ENCODE measurements at places on chromosomes 13 and 19. TPM values are rescaled to one million over a fixed set of nuclear protein-coding genes. Genes with fewer than 3 reads are reported as not detected.

GRCh38 chr19:5623397-5624017 lies 624 bp downstream of the SAFB start:
- H3K36me3 ChIP-seq: peaks cover 46% of the 10 kb centered on the region
- H3K4me3 ChIP-seq: peak overlapping the region; percentile 98
- peak overlapping the region; percentile 97 for H3K27ac ChIP-seq
- no peak for DNase-seq

DNA sequence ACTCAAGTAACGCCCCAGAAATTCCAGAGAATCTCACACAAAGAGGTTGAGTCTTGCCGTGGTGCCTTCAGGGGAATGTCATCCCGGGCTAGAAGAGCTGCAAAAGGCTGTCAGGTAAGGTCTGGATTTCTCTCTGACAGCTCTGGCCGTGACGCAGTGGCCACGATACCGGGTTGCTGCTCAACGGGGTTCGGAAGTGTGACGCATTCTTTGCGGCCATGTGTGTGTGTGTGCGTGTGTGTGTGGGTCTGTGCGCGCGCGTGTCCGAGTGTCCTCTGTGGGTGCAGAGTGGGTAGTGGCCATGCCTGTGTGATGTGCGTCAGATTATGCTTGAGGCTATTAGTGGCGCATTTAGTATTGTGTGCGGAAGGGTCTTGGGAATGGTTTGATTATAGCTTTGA lies 306 bp downstream of the ZNF540 start:
- H3K36me3 ChIP-seq: 0 out of 2 replicates have a peak, but pooled peaks cover 4% of the 10 kb centered on the region
- H3K27ac ChIP-seq: no peak overlapping the region
- peaks cover 13% of the 10 kb centered on the region for H3K27me3 ChIP-seq
- peak overlapping the region; percentile 88 for H3K4me3 ChIP-seq
- H3K4me1 ChIP-seq: peaks cover 13% of the 10 kb centered on the region

- peaks cover 24% of the 10 kb centered on the region for H3K36me3 ChIP-seq
- H3K27me3 ChIP-seq: no peaks in the 10 kb centered on the region
- H3K4me1 ChIP-seq: peaks cover 9% of the 10 kb centered on the region
- no peak for DNase-seq
Observed at GRCh38 chr19:49665036-49665350, 664 bp downstream of the IRF3 start.

DNA sequence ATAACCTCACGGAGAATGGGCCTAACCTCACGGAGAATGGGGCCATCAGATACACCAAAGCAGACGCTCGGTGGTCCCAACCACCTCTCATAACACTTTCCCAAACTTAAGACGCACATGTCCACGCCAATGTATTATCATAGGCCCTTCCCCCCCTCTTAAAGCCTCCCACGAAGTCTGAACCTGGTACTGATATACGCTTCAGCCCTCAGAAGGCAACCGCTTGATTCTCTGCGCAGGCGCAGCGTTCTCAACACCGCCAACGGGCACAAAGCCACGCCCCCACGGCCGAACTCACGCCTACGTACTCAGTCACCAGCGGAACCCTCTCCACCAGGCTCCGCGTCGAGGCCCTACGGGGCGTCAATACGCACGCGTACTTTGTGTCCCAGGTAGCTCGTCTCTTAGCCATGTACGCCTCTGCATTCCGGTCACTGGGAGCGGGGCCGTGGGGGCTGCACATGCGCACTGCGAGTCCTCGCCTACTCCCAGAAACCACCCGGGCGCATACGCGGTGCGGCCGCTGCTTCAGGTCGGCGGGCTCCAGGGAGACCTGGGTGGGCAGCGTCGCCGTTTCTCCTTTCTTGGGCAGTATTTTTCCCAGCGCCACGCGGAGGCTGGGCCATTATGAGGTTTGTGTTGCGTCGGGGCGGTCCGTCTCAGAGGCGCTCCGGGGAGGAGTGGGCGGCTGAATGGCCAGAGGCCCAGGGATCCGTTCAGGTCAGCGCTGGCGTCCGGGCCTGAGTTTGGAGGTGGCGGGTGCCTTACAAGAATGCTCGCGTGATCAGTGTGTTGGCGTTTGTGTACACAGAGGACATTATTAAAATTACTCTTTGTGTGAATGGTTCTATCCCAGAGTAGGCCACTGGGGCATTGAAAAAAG lies 25.3 kb downstream of the ZNF582 start:
- H3K4me1 ChIP-seq: peaks cover 6% of the 10 kb centered on the region
- H3K27me3 ChIP-seq: no peaks in the 10 kb centered on the region
- H3K27ac ChIP-seq: peak overlapping the region; percentile 97
- no peaks in the 10 kb centered on the region for H3K36me3 ChIP-seq
- peak overlapping the region; percentile 95 for H3K4me3 ChIP-seq

DNA sequence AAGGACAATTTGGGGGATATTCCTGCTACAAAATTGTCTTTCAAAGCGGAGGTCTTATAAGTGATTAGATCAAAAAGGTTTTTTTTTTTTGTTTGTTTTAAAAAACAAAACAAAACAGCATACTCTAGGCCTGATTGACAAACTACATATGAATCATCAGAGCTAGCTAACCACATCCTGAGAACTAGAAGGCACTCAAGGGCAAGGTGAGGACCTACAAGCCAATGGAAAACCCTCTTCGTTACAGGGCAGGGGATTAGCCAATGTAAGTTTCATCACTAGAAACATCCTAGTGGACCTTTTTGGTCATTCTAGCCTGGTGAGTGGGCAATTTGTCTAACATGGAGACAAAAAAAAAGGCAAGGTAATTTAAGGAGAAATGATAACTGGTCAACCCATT lies 428.6 kb downstream of the RFC3 start:
- no peaks in the 10 kb centered on the region for H3K4me1 ChIP-seq
- DNase-seq: no peak
- no peaks in the 10 kb centered on the region for H3K27me3 ChIP-seq
- no peaks in the 10 kb centered on the region for H3K36me3 ChIP-seq
- H3K4me3 ChIP-seq: no peak overlapping the region

GRCh38 chr13:99916366-99917103 lies 55.0 kb downstream of the ZIC5 start:
- no peaks in the 10 kb centered on the region for H3K27me3 ChIP-seq
- H3K4me1 ChIP-seq: peaks cover 14% of the 10 kb centered on the region
- no peaks in the 10 kb centered on the region for H3K36me3 ChIP-seq
- peak; percentile 85 for DNase-seq

Gene FCHO1
- total RNA-seq: 42.3 TPM

Gene CDC34
- 148 TPM for total RNA-seq

Gene PGLYRP2
- not detected for total RNA-seq

Gene ZNF439
- 11.7 TPM for total RNA-seq

Gene SLITRK1
- 0.85 TPM for total RNA-seq

Gene ASPDH
- not detected for total RNA-seq

All from GM23338 (cell line).